ENCODE measurements at places on chromosomes 4 and X. TPM values are rescaled to one million over a fixed set of nuclear protein-coding genes. Genes with fewer than 3 reads are reported as not detected.

DNA sequence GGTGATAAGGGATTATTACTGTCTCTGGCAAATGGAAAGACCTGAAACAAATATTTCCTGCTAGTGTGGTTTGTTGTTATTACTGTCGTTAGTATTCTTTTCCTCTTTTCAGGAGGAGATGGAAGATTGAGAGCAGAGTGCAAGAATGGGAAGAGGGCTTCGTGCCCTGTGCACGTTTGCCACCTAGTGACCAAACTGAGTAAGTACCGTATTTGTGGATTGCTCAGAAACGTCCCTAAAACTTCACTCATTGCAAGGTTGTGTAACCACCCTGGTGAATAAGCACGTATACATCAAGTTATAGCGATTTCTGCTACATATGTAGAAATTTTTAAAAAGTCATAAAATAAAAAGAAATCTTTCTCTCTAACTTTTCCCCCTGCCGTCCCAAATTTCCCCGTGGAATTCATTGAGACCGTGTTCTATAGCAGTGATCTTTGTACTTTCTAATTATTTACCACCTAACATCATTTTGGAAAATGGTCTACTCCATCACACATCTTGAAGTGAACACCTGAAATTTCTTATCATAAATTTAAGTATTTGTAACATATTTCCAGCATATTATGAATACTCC lies 24.3 kb downstream of the LINC00632 start:
- no peaks in the 10 kb centered on the region for H3K4me1 ChIP-seq
- H3K27ac ChIP-seq = no peak overlapping the region
- H3K4me3 ChIP-seq = no peak overlapping the region

Gene NDP
- not detected for total RNA-seq

GRCh38 chr4:20256381-20256881 lies 4.7 kb downstream of the SLIT2 start:
- no peaks in the 10 kb centered on the region for H3K36me3 ChIP-seq
- H3K27ac ChIP-seq = no peak overlapping the region
- peaks cover 60% of the 10 kb centered on the region for H3K27me3 ChIP-seq
- peaks cover 38% of the 10 kb centered on the region for H3K4me1 ChIP-seq
- H3K4me3 ChIP-seq = peak overlapping the region; percentile 73

Gene SSX2
- not detected for total RNA-seq

GRCh38 chr4:1136048-1136447 lies 22.7 kb upstream of the RNF212 start:
- H3K4me1 ChIP-seq = no peaks in the 10 kb centered on the region
- H3K4me3 ChIP-seq = no peak overlapping the region
- no peaks in the 10 kb centered on the region for H3K36me3 ChIP-seq
- DNase-seq = no peak
- H3K27ac ChIP-seq = no peak overlapping the region
- H3K27me3 ChIP-seq = peaks cover 33% of the 10 kb centered on the region

GRCh38 chr4:100879471-100879870 lies 361.6 kb upstream of the EMCN start:
- no peak overlapping the region for H3K4me3 ChIP-seq
- no peaks in the 10 kb centered on the region for H3K27me3 ChIP-seq
- no peak for DNase-seq
- H3K36me3 ChIP-seq = no peaks in the 10 kb centered on the region

Gene BEND2
- not detected for total RNA-seq

DNA sequence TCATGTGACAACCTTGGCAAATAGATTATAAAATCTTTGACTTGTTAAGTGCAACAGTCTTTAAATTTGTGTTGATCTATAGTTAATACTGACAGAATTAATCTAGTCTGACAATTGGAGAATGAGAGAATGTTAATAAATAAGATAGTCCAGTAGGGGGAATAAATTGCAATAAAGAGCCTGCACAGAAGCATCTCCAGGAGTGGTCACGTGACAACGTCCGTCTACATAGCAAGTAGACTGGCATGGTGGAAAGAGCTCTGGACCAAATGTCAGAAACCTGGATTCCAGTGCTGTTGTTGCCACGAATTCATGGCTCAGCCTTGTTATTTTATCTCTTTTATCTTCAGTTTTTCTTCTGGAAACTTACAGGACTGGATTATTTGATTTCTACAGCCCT lies 436.5 kb downstream of the RAB28 start:
- no peaks in the 10 kb centered on the region for H3K27me3 ChIP-seq
- H3K36me3 ChIP-seq = no peaks in the 10 kb centered on the region
- no peaks in the 10 kb centered on the region for H3K4me1 ChIP-seq
- H3K4me3 ChIP-seq = no peak overlapping the region
- no peak for DNase-seq

- H3K36me3 ChIP-seq = no peaks in the 10 kb centered on the region
- no peak for DNase-seq
- no peak overlapping the region for H3K4me3 ChIP-seq
- H3K27me3 ChIP-seq = no peaks in the 10 kb centered on the region
- H3K4me1 ChIP-seq = peaks cover 13% of the 10 kb centered on the region
- no peak overlapping the region for H3K27ac ChIP-seq
Observed at GRCh38 chr4:85531560-85532341, 56.8 kb downstream of the ARHGAP24 start.

Gene PPP1R2C
- total RNA-seq = not detected

DNA sequence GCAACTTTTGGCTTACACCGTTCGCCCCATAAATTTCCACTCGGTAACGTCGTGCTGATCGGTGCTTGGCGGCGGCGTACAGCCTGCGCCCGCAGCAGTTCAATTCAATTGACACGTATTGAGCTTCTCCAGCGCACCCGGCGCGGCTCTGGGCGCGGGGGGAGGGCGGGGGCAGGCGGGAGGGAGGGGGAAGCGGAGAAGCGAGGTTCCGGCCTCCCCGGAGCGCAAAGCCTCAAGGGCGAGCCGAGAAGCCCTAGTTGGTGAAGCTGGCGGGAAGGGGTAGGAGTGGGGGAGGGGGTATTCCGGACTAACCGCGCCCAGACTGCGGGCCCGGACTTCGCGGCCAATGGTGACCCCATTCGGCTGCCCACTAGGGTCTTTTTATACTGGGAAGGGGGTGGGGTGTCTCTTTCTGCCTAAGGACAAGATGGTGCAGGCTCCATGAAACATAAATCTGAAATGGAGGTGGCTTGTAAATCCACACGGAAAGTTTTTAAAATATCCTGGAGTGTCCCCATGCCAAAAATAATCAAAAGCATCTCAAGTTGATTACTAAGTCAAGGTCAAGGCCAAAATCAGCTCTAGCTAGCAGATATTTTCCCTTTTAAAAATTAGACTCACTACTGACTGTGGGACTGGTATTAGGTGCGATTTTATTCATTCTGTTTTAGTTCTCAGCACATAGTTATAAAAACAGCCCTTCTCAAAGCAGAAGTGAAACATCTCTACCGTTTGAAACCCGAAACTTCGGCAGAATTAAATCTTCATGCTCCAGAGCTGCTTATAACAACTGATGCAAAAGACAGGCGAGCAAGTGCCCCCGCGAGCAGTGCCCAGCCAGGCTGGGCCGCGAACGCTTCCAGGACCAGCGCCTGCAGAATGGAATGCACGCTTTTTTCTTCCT lies 1.5 kb upstream of the BCOR start:
- peaks cover 18% of the 10 kb centered on the region for H3K4me1 ChIP-seq
- H3K27me3 ChIP-seq = no peaks in the 10 kb centered on the region
- H3K36me3 ChIP-seq = no peaks in the 10 kb centered on the region

DNA sequence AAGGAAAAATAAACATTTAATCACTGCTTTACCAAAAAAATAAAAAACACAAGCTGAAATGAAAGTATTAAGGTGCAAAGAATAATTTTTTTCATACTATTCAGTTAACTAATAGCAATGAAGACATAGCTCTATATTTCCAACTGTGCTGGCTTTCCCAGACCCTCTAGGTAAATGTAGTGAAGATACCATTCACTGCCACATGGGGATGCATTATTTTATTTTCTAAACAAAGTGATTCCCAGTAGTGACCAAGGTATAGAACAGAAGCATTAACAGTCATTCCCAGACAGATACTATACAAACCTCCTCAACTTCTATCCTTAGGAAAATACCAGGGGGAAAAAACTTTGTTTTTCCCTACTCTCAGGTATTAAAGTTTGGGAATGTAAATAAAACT lies 39.4 kb downstream of the ANTXR2 start:
- H3K27ac ChIP-seq = no peak overlapping the region

Gene NAA11
- not detected for total RNA-seq

Gene TCEAL2
- total RNA-seq = 0.47 TPM

Gene CT83
- total RNA-seq = not detected

DNA sequence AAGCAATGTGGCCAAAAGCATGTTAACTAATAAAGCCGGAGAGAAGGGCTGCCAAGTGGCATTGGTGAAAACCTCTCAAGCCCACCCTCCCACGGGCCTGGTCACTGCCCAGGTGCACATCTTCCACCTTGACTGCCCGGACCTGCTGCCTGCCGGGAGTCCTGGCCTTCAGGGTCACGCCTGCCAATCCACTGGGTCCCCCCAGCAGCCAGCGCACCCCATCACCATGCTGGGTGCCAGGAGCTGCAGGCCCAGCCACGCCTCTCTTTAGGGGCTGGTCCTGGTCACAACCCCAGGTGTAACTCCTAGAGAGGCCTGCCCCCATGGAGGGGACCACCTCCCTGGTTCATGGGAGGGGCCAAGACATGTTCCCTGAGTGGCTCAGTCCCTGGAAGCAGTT lies 66.4 kb downstream of the PSAPL1 start:
- no peak overlapping the region for H3K4me3 ChIP-seq
- no peak for DNase-seq
- peaks cover 21% of the 10 kb centered on the region for H3K4me1 ChIP-seq
- peaks cover 8% of the 10 kb centered on the region for H3K27me3 ChIP-seq

DNA sequence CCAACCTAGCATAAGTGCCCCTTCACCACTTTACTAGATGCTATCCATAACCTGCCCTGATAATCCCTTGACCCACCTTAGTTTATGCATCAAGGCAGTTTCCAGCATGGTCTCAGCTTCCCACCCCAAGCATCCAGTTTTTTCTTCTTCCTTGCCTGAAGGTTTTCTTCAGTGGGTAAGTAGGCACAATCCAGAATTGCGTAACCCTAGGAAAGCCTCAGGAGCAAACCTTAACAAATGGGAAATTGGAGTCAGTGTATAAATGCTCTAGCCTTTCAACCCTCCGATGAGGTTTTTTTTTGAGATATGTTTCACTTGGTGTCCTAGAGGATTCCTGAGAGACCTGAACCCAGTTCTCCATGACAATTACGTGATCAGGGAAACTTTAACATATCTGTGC lies 614.0 kb upstream of the BOD1L1 start:
- H3K27me3 ChIP-seq = no peaks in the 10 kb centered on the region
- DNase-seq = no peak

Measured in left ventricle myocardium inferior (tissue), 1 donor.